ENCODE measurements at places on chromosomes 11 and 22.

DNA sequence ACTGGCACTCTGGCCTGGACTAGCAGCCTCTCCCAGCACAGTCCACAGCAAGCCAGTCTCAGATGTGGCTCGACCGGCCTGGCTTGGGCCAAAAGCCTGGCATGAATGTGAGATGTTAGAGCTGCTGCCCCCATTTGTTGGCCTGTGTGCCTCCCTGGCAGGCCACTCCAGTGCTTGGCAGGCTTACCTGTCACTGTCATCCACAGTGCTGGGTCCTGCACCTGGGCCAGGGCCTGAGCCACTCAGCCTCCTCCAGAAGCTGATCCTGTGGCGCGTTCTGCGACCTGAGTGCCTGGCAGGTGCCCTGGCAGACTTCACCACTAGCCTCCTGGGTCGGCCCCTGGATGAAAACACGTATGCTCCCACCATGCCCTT is 36.1 kb downstream of the RRP8 start:
- no peak for DNase-seq

- DNase-seq, result no peak
Measured at GRCh38 chr11:104015649-104016415, 20.6 kb upstream of the DDI1 start.

DNA sequence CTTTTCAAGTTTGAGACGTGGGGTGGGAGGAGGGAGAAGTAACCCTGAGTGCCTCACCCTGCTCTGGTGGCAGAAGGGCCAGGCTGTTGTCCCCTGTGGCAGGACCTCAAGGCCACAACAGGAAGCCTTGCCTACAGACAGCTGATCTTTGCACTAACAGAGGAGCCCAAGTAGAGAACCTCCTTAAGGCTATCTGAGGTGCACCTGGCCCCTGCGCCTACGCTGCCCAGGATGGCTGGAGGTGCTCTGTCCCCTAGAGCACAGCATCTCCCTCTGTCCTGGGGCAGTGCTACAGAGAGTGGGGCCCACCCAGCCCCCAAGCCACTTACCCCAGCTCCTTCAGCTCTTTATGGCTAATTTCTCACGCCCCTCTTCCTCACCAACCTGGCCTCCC is 27.0 kb downstream of the MYO7A start:
- DNase-seq, result no peak

DNA sequence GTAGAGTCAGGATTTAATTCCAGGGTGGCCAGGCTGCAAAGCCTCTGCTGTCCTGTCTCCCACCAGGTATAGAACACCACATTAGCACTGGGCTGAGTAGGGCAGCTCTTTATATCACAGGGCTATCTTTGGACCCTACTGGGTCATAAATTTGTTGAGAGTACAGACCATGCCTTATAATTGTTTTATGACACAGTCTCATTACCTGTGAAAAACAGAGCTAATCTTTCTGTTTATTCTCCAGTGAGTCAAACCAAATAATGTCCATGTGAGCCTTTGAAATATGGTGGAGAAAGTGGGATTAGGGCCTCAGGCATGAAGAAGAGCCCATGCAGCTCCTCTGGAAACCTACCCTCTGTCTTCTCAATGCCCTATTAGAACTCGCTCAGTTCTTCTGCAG is 49.6 kb upstream of the KIRREL3 start:
- DNase-seq, result no peak

DNA sequence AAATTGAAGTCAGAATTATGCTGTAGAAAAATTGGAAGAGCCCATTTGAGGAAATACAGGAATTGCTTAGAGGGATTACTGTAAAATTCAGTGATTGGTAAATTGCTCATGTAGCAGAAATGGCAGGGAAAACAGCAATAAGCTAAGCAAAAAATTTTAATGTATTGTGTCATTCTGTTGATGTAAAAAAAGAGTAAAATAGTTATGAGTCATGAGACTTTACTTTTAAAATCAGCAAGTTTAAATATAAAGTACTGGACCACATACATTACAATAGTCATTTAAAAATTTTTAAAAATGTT is 10.4 kb downstream of the PDHX start:
- peak; percentile 14 for DNase-seq

DNA sequence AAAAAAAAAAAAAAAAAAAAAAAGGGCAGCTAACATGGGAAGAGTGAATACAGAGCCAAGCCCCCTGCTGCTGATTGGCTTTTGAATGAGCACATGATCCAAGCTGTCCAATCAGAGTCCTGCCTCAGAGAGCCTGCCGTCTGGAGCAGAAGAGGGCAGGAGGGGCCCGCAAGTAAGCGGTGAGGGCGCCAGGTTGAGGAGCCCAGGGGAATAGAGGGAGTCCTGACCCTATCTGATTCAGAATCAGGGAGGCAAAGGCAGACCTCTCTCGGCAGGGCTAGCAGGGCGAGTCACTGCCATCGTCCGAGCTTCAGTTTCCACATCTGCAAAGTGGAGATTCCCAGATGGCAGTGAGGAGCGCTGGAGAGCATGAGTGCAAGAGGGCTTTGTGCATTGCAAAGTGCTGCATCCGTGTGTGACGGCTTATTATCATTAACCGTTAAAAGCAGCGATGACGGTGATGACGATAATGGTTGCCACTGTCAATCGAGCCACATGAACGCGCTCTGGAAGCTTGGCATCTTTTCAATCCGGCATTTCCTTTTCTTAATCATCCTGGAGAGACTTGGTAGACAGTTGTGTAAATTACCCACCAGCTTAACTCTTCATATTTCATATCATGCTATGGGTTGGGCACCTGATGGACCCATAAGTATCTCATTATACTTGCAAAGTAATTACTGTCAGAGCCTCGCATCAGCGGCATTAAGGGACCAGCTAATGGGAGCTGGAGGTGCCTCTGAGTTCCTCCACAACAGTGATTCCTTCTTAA is 68.6 kb upstream of the ATXN10 start:
- peak; percentile 79 for DNase-seq

DNA sequence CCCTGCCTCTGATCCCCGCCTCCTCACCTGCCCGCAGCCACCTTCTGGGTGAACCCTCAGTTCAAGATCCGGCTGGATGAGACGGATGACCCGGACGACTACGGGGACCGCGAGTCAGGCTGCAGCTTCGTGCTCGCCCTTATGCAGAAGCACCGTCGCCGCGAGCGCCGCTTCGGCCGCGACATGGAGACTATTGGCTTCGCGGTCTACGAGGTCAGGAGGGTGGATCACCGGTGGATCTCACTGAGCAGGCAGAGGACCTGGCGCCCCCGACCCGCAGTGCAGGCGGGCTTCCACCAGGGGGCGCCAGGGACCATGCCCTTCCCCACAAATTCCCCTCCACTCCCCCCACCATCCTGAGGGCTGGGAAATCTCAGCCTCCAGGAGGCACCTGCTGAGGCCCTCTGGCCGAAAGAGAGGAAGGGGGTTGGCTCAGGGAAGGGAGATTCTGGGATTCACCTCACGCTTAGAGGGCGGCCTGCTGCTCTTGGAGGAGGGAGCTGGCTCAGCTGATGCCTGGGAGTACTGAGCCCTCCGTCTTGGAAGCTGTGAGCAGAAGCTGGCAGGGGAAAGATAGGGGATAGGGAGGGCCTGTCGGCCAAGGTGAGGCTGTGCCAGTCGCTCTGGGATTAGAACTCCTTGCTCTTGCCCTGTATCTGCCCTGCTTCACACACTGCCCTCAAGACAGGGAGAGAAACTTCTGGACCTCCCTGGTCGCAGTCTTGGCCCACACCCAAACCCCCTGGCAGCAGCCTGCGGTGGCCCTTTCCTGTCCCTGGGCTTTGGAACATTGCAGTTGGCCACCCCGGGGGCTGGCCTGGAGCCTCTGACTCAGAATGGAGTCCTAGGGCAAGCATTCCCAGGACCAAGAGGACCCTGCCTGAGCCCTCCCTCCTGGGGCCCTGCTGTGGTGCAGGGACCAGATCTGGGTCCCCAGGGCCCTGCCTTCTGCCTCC is 23.2 kb downstream of the CAPN1 start:
- DNase-seq, result peak; percentile 43

- no peak for DNase-seq
Measured at GRCh38 chr11:80122211-80122610, 681.4 kb upstream of the TENM4 start.

- no peak for DNase-seq
Measured at GRCh38 chr11:65404210-65404609, 17.8 kb downstream of the FRMD8 start.

DNA sequence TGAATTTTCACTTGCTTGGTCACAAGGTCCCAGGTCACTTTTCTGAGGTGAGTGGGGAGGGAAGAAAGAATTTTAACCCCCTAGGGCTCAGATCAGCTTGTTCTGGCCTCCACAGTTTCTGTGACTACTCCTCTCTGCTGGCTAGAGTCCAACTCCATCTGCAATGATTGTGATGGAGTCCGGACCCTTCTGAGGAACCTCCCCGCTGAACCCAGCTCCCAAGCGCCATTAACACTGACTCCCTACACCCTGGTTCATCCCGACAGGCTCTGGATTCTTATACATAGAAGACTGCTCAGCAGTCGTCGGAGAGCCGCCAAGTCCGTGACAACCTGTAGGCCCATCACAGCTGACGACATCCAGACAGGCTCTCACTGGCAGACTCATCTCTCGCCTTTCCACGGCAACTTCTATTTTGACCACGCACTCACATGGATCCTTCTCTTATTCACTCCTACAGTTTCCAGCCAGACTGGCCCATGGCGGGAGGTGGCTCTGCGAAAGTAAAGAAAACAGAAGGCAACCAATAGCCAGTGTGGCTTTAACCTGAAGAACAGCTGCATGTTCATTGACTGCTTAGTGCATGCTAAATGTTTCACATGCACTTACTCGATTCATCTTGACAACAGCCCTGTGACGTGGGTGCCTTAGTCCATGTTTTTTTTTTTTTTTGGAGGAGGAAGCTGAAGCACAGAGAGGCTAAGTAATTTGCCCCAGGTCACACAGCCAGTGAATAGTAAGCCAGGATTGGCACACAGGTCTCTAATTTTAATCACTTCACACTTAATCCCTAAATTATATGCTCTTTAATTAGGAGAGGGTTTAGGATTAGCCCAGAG is 68.0 kb upstream of the PRDM11 start:
- DNase-seq, result no peak

DNA sequence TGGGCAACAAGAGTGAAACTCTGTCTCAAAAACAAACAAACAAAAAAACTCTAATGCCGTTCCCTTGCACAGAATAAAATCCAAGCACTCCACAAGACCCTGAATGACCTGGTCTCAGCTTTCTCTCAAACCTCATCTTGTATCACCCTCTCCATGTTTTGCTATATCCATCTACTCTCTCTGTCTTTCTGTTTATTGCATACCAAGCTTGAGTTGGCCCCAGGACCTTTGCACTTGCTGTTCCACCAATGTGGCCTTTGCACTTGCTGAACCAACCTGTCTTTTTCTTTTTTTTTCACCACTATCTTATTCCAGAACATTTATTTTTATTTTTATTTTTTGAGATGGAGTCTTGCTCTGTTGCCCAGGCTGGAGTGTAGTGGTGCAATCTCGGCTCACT is 2.0 kb upstream of the L3MBTL2 start:
- no peak for DNase-seq

DNA sequence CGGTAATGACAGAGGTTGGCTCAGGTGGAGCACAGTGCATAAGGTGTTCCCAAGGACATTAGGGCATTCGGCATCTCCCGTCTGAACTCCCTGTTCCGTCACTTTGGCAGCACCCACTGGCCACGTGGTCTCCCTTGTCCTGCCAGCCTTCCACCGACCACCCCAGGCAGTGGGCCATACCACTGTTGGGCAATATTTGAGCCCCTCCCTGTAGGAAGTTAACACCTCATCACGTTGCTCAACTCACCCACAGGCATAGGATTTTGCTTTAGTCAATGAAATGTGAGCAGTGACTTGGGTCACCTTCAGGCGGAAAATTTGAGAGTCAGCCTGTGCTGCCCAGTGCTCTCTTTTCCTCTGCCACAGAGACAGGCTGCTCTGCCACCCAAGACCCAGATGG is 44.0 kb downstream of the SERPINH1 start:
- no peak for DNase-seq

DNA sequence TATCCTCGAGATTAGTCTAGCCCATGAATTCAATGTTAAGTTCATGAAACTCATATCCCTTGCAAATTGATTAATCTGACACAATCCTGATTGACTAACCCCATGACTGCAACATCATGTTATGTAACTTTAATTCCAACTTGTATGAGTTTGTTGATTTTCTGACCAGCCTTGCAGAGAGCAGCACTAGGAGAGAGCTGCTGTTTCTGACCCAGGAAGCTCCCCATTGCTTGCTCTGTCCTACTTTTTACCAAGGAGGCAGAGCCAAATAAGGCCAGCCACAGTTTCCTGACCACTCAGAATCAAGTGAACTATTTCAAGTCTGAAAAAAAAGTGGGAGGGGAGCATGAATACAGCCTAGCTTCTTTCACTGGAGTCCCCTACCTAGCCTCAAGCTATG is 13.2 kb downstream of the MPZL3 start:
- DNase-seq, result no peak

- DNase-seq, result no peak
Measured at GRCh38 chr11:16347928-16348685, 8.2 kb downstream of the SOX6 start.

DNA sequence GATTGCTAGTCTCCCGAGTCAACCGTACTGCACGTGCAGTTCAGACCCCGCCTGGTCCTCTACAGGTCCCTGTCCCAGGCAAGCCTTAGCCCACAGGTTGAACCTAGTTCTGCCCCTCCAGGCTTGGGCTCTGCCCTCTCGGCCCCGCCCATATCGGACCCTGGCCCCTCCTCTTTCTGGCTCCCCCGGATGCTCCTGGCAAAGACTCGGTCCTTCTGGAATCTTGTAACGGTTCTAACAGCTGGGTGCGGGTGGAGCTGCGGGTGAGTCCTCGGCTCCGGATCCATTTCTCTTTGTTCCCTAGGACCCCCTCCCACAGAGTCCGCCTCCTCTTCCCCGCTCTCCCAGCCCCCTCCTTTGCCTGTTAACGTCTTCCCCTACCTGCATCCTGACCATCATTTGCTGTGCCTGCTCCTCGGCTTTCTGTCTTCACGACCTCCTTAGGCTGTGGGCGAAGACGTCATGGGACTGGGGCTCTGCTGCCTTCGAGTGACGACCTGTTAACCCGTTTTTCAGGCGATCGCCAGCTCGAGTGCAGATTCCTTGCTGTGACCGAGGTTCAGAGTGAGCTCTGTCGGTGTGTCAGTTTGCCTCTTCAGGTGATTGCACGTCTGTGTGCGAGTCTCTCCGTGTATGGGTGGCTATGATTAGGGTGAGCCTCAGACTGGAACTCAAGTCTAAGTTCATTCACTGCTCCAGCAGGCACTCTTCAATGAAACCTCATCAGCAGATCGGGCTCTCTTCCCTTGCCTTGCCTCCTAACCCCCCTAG is at the start of gene DNHD1:
Gene DNHD1 (plus strand): TSS at position 212 of the 771 bp plus-strand sequence. CDS start 936 bp downstream, outside the sequence.
- DNase-seq, result no peak

- DNase-seq, result no peak
Measured at GRCh38 chr11:830295-831117, 2.2 kb upstream of the CD151 start.

DNA sequence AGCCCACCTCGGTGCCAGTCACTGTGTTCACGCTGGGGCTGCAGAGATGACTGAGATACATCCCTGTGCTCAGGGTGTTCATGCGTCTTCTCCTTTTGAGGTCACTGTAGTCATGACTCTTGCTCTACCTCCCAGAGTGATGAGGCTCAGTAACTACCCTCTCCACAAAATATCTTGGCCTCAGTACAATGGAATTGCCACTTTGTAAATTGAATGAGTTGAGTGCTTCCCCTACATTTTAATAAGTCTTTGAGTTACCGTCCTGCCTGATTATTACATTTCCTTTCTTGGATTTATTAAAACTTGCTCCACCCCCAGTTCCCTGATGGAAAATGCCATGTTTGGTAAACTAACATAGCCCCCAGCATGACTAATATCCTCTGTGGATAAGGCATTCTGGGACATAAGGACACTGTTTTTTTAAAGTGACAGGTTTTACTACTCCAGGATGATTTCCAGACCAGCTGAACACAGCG is 15.9 kb downstream of the PRSS23 start:
- DNase-seq, result no peak

- DNase-seq, result no peak
Measured at GRCh38 chr11:9301720-9302119, 12.7 kb downstream of the TMEM41B start.
